Activated CD4-positive, alpha-beta T cell treated with anti-CD3 and anti-CD28 coated beads for 36 hours (primary cell): ENCODE measurements at places on chromosomes 11 and 22. TPM values are rescaled to one million over a fixed set of nuclear protein-coding genes. Genes with fewer than 3 reads are reported as not detected.

The ZNF214 gene
- total RNA-seq: not detected

The RFPL3 gene
- total RNA-seq: not detected

DNA sequence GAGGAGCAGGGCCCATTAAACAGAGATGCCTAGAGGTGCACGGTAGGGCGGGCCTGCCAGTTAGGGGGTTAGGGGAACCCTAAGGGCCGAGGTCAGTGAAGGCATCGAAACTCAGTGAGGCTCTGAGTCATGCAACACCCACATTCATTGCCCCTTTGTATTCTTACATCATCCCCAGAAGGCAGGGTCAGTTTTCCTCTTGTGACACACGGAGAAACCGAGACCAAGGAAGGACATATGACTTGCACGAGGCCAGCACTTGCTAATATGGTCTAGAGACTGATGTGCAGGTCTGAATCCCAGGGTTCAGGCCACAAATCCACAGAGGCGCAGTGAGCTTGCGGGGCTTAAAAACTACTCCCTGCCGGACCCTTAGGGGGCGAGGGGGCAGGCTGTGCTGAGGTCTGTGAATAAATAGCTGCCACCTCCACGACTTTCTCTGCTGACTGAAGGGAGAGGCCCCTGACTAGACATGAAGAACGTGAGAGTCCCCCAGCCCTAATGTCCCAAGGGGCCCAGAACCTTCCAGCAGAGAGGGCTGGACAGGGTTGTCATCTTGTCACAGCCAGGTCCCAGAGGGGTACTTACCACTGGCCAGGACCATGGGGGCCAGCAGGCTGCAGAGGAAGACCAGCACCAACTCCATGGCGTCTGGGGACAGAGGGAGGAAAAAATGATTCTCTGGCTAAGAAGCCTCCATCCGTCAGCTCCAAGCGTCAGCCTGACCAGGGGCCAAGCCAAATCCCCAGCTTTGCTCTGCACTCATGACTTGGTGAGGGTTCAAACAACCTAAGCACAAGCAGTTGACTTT is 17.8 kb upstream of the FXYD2 start:
- no peak for DNase-seq

The IGLL1 gene
- total RNA-seq: not detected

- DNase-seq: no peak
These were observed 208.8 kb downstream of the TBC1D22A start for GRCh38 chr22:46971099-46971763.

GRCh38 chr22:46844606-46845210 is 82.3 kb downstream of the TBC1D22A start:
- no peak for DNase-seq

The MYOD1 gene
- not detected for total RNA-seq

GRCh38 chr11:85694385-85694980 is 8.5 kb upstream of the CCDC89 start:
- DNase-seq: peak; percentile 16

GRCh38 chr11:102268985-102269470 is 48.3 kb upstream of the BIRC3 start:
- no peak for DNase-seq

GRCh38 chr11:1778141-1778911 is 14.6 kb upstream of the CTSD start:
- no peak for DNase-seq
